AG08395 (cell line): ENCODE measurements at places on chromosomes 11 and 22.

DNA sequence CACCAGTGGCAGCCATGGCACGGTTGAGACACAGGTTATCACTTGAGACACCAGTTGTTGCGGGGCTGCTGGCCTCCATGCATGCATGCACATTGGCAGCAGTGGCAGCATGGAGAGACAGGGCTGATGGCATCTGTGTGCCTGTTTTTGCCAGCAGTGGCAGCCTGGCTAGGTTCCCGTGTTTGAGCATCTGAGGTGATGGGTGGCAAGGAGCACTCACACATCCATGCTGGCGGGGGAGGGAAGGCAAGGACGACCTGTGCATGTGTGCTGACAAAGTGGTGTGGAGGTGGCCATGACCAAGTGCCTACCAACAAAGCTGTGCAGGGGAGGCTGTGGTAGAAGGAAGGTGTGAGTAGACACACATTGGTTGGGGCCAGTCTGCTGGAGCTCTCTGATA, 133.5 kb downstream of the CNTN5 start:
- DNase-seq, result no peak

DNA sequence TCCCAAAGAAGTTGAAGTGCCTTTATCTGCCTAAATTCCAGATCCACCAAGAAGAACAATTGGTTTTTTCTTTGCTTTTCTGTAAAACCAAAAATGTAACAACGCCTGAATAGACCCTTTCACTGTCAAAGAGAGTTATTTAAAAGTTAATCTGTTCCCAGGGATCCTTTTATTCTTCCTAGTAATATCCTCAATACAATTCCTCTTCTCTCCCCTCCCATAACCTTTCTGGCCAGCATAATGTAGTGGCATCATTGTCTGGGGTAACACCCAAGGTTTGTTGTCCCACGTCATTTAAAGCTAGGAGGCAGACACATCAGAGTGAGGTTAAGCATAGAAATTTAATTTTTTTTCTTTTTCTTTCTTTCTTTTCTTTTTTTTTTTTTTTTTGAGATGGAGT, 39.9 kb downstream of the MS4A2 start:
- no peak for DNase-seq

GRCh38 chr11:17846852-17847453, 112.4 kb downstream of the KCNC1 start:
- peak; percentile 25 for DNase-seq

- no peak for DNase-seq
These were observed 9.2 kb downstream of the RELA start for GRCh38 chr11:65653229-65654225.

DNA sequence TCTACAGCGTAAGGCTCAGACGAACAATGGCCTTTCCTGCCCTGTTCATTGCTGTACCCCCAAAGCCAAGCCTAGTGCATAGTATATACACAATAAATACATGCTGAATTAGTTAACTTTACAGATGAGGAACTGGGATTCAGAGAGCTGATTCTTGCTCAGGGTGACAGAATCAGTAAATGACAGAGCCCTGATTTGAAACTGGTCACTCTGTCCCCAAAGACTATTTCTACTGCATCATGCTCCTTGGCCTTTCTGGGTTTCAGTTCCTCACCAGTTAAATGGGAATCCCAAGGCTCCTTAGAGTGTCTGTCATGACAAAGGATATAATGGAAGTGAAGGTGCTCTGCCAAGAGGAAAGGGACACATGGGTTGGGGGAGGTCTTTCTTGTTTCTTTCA, 50.5 kb upstream of the TSKU start:
- no peak for DNase-seq

- peak; percentile 63 for DNase-seq
These were observed 2.4 kb upstream of the ATL3 start for GRCh38 chr11:63673579-63673978.

DNA sequence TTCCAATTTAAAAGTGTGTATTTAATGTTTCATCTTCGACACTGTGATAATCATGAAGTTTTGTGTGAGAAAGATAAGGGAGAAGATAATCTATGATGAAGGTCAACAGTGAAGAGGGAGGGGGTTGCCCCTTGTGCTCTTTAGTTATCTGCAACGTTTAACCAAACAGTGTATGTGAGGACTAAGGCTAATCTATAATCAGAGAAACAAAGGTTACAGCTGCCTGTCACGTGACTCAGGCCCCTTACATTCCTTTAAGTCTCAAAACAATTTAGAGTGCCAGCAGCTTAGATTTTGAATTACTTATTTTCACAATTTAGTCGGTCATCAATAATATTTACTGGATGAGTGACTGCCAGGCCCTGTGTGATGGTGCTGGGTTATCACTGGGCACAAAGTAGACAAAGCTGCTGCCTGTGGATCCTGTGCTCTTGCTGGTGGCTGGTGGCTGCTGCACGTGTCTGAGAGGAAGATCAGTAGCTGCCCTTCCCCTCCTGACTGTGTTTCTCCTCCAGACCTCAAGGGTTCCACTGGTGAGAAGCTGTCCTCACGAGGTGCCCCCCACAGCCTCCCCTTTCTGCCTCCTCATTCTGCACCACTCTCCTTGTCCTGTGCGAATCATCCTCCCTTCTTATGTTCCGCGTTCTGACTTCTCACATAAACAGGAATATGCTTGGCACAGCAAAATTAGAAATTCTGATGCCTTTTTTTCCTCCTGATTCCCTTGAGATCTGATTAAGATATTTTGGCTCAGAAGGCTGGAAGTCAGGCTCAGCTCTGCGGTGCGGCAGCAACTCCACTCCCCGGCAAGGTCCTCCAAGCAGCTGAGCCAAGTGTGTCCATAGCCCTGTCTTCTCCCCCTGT, 331.1 kb upstream of the B3GAT1 start:
- no peak for DNase-seq

GRCh38 chr11:60130496-60130895, 42.0 kb downstream of the MS4A2 start:
- no peak for DNase-seq
